ENCODE measurements at places on chromosomes 7 and 10.
A peak's percentile ranks its signal among the peaks of the same experiment; 100 is the strongest.

- no peak for DNase-seq
Measured at GRCh38 chr10:30902621-30903396, 128.9 kb downstream of the ZNF438 start.

DNA sequence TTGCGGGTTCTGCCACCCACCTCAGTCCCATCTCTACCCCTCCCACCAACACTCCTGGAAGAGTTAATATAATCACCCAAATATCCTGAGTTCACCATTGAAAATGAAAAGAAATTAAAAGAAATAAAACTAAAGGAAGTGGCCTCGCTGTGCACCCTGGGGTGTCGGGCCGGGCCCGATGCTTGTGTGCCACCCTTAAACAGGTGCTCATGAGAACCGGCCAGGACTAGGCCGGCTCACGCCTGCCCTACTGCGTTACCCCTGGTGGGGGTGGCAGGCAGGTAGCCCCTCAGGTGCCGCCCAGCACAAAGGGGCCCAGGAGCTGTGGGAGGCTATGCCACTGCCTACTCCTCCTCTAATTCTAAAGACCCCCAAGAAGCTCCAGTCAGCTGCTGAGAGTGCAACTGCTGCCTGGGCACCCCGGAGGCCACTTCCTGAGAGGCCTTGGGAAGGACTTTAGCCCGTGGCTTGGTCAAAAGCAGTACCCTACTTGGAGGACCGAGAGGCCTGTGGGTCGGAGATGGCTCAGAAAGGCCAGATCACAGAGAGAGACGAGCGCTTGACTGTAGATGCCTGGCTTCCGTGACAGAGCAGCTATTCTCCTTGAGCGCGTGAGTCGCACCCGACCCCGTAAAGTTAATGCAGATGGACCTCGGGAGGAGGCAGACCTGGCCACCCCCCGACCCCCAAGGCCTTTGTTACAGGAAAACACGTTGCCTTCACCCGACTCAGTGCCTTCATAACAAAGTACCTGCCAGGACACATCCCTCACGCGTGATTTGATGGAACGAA, 51.0 kb upstream of the PPP2R2D start:
- DNase-seq: no peak

- DNase-seq: no peak
Measured at GRCh38 chr10:93799155-93799708, 41.5 kb downstream of the LGI1 start.

DNA sequence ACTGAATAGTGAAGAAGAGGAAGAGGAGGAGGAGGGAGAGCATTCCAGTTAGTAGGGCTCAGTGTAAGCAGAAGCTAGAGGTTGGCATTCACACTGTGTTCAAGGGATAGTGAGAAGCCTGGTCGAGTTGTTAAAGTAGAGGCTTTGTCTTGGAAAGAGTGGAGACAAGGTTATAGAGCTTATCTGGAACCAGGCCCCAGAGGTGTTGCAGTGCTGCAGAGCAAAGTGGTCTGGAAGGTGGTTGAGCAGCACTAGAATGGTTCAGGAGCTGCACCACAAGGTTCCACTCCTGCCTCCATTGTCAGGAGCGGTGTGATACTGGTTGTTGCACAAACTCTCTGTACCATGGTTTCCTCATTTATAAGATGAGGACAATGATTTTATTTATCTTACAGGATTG, 8.8 kb upstream of the PCGF5 start:
- no peak for DNase-seq

DNA sequence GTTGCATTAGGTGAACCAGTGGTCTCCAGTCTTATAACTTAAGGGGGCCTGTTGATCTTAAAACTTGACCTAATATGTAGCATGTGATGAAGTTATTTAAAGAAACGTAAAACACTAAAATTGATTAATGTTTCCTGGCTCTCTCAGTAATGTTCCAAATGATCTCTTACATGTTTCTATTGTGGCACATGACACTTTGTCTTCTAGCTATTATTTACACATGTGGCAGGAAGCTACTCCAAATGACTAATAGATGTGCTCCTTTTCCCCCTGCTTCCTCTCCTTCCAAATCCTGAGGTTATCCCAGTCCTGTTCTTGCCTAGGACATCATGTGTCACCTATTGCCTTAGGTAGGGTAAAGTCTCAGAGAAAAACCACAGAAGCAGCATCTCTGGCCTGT, 89.4 kb downstream of the FAS start:
- DNase-seq: no peak

DNA sequence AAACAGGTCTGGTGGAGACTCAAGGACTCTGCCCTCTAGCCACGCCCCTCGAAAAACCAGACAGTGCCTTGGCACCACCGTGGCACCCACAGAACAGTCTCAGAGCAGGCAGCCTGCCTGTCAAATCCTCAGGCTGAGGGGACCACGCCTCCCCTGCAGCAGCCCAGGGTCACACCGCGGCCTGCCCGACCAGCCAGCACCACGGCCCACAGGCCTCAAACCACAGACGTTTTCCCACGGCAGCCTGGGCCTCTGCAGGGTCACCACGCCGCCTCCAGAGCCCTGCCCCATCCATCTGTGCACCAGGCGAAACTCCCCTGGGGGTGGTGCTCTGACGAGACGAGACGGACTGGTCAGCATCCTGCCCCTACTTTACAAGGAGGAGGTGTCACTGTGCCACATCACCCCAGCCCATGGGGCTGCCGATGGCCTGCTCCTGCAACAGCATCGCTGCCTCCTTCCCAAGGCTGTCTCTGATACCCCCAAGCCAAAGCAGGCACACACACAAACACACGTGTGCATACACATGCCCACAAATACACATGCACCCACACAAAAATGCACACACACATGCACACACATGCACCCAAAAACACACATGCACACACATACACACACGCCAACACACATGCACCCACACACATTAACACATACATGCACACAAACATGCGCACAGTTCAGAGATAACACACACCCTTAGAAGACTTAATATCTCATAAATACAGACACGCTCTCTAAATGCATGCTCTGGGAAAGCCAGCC, 24.6 kb downstream of the PAPOLB start:
- no peak for DNase-seq

- no peak for DNase-seq
Measured at GRCh38 chr10:122738031-122738430, 38.4 kb upstream of the C10orf120 start.

GRCh38 chr7:129394982-129395914, 39.0 kb upstream of the STRIP2 start:
- no peak for DNase-seq

- peak; percentile 42 for DNase-seq
Measured at GRCh38 chr10:75396631-75397495, 4.7 kb downstream of the ZNF503 start.

GRCh38 chr7:155490697-155491628, 33.0 kb downstream of the EN2 start:
- DNase-seq: peak; percentile 65

DNA sequence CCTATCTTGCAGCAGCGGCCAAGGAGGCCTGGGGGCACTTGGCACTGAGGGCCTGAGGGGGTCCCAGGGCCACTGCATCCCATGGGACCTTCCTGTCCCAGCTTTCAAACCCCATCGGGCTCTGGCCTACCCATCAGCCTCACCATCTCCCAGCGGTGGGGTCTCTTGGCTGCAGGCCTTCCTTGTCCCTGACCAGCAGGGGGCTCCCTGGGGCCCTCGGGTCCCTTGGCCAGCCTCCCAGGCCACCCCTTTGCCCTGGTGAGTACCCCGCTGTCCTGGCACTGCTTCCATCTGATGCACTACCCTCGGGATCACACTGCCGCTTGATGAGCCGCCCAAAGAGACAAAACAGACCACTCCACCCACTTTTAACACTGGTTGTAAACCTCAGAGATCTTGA, 43.5 kb downstream of the YKT6 start:
- no peak for DNase-seq

DNA sequence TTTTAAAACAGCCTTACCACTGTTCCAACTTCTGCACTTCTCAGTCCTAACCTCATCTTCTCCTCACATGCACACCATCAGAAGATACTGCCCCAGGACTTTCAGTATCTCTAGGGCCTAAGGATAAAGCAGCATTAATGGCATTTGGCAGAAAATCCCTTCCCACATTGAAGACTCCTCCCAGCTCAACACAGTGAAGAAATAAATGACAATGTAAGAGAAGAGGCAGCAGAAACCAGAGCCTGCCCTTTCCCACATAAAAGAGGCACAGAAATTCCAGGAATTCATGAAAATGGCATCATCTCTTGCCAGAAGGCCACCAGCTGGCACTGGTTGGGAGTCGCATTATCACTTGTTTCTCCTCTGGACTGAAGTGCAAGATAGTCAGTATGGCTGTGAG, 3.7 kb downstream of the GCC1 start:
- peak; percentile 36 for DNase-seq

- no peak for DNase-seq
Measured at GRCh38 chr10:8513155-8514147, 459.0 kb downstream of the GATA3 start.

- DNase-seq: peak; percentile 26
Measured at GRCh38 chr7:69670701-69671100, 72.4 kb downstream of the AUTS2 start.

- no peak for DNase-seq
Measured at GRCh38 chr10:9579110-9579705, 1438.5 kb upstream of the CELF2 start.

DNA sequence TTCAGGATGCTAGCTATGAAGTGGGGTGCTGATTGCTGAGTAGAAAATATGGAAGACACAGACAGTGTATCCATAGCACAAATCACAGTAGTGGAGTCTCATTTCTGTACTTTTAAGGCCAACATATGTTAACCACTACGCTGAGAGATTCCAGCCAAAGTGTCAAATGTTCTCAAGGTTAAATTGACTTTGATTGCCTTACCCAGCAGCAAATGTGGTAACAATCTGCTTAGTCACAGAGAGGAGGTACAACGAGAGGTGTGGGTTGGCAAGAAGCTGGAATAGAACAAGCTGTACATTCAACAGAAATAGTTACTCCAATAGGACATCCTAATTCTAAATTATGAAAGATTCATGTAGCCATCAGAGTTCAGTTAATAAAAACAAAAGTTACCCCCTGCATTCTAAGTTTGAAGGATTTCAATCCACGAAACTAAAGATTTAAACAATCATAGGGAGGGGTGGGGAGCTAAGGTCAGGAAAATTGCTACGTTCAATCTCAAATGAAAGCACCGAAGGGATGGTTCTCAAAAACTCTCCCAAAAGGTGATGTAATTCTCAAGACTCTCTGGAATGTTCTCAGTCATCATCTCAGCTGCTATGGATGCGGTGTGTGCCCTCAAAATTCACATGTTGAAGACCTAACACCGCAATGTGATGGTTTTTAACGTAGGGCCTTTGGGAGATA, 137.0 kb downstream of the ETV1 start:
- no peak for DNase-seq

DNA sequence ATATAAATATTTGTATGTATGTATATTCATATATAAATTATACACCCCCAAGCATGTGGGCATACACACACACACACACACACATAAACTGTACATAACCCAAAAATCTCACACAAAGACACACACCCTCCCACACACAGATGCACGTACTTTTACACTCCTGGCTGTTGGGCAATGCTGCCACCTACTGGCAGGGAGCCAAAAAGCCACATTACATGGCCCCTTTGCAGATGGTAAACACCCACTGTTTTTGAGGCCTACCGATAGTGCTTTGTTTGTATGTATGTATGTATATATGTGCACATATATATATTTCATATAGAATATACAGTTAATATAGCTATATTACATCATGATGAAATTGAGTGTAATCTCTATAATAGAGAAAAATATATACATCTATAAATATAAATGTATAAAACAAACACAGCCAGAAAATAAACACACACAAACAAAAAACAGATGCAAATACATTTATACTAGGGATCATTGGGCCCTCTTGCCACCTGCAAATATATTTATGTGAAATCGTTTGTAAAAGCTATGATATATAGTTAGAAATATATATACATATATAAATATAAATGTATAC, 120.1 kb upstream of the ACBD5 start:
- peak; percentile 40 for DNase-seq

GRCh38 chr10:131560706-131561355, 249.3 kb upstream of the TCERG1L start:
- no peak for DNase-seq

- peak; percentile 28 for DNase-seq
Measured at GRCh38 chr7:7122033-7122478, 60.3 kb upstream of the C1GALT1 start.

DNA sequence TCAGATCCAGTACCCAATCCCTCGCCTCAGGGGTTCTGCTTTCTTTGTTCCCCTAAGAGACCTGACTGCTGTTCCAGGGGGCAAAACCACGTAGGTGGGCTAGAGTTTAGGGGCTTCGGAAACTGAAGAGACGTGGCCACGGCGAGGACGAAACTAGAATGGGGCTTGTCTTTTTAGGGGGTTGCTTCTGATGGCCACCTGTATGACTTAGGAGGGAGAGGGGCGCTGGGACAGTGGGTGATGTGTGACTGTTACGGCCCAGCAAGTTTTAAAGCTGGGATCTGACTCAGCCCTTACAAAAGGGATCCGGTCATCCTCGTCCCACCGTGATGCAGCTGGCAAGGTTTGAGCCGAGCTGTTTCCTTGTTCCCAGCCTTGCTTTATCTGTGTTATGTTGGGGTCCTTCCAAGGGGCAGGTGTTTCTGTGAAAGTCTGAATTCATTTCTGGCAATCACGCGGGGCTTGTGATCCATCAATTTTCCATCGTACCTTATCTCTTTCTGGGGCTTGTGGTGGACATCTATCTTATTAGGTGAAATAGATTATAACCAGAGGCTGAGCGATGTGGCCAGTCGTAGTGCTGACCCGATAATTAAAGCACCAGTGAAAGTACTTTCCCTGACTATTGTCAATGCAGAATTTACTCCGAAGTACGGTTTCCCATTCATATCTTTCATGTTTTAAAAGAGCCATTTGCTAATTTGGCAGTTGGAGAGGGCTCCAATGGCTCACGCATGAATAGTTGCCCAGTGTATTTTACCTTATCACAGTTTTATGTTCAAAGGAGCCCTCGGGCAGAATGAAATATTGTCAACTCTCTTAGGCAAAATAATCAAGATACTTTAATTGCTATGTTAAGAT, 830 bp downstream of the MET start:
- peak; percentile 34 for DNase-seq

DNA sequence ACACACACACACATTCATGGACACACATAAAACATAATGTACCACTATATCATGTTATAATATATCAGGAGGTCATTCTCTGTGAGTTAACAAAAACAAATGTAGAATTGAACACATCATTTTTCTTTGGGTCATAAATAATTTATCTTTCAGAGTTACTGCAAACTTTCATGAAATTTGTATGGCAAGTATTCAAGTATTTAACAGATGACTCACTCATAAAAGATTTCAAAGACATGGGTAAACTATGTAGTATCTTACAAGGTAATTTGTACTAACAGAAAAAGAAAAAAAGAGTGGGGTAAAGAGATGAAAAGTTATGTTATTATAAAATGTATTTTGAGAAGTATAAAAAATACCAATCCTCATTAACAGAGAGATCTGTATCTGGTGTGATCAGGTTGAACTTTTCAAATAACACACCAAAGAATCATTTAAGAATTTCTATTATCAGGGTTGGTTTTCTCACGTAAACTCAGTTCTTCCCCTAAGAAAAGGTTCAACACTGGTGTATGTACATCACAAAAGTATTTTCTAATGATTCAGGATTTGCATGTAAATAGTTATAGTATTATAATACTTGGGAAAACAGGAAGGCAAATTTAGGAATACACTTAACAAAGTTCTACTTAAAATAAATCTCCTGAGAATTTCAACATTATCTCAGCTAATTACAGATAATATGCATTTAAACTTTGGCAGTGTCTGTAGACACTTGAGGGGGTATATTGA, 933.1 kb upstream of the LRRN3 start:
- DNase-seq: no peak

Measured in AG08395 (cell line).